ENCODE measurements at places on chromosomes 7 and 10. TPM values are rescaled to one million over a fixed set of nuclear protein-coding genes. Genes with fewer than 3 reads are reported as not detected.

The LRRC17 gene
- total RNA-seq = 95.6 TPM

The GNAT3 gene
- not detected for total RNA-seq

The SLC13A1 gene
- not detected for total RNA-seq

The SLC39A12 gene
- not detected for total RNA-seq

The SPDYE6 gene
- total RNA-seq = not detected

The IQUB gene
- total RNA-seq = 0.81 TPM

The SORCS3 gene
- total RNA-seq = 0.16 TPM

The PNLIP gene
- not detected for total RNA-seq

The CRHR2 gene
- not detected for total RNA-seq

The ERCC6 gene
- total RNA-seq = 51.1 TPM

The DENND2A gene
- total RNA-seq = 10.8 TPM

The FAM25A gene
- not detected for total RNA-seq

The RAMP3 gene
- not detected for total RNA-seq

The ZNF488 gene
- 0.18 TPM for total RNA-seq

The LLCFC1 gene
- total RNA-seq = not detected

All from fibroblast of the aortic adventitia (primary cell).